ENCODE measurements at places on chromosomes 16 and 17.

DNA sequence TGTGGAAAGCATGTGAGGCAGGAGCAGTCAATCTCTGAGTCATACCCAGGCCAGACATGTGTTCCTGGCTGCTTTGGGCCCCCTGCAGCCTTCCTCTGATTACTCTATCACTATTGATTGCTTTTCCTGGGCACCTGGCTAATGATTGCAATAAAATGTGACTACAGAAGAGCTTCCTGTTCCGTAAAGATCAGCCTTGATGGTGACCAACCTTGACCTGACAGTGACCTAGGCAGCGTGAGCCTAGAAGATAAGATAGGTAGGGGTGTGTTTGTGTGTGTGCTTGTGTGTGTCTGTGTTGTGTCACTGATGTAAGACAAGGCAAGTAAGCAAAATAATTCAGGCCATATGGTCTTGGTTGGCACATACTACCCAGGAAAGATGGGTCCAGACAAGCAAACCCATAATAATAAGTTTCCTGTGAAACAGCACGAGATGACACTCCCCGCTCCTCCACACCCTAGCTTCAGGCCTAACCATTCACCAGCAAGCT is 367.7 kb upstream of the CDH11 start:
- DNase-seq, result no peak

- no peak for DNase-seq
These were observed 13.0 kb upstream of the ZCCHC14 start for GRCh38 chr16:87505834-87506233.

DNA sequence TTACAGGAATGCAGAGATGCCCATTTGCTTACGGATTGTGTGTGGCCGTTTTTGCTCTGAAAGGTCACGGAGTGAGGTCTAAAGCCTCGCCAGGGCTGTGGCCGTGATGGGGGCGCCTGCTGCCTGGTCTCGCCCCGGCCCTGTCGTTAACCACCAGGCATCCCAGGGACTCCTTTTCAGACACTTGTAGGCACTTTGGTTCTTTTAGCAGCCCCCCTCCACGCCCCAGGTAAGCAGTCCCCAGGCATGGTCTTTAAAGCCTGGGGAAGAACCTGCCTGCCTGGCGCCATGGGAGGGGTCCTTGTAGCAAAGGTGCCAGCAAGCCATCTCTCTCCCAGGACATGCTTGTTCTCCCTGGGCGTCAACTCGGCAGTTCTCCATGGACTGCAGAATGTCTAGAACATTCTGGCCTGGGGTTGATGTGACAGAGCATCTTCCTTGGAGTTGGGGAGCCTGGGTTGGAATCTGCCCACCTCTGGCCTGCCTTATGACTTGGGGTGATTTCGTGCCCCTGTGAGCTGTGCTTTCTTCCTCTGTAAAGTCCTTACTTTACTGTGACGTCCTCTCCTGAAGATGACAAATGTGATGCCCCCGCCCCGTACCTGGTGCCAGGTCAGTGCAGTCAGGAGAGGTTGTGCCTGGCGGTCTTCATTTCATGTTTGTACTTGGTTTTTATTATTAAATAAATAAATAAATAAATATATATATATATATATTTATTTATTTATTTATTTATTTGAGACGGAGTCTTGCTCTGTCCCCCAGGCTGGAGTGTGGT is 5.4 kb downstream of the KCTD5 start:
- no peak for DNase-seq

GRCh38 chr16:4096509-4096908 is 19.7 kb downstream of the ADCY9 start:
- DNase-seq, result no peak

DNA sequence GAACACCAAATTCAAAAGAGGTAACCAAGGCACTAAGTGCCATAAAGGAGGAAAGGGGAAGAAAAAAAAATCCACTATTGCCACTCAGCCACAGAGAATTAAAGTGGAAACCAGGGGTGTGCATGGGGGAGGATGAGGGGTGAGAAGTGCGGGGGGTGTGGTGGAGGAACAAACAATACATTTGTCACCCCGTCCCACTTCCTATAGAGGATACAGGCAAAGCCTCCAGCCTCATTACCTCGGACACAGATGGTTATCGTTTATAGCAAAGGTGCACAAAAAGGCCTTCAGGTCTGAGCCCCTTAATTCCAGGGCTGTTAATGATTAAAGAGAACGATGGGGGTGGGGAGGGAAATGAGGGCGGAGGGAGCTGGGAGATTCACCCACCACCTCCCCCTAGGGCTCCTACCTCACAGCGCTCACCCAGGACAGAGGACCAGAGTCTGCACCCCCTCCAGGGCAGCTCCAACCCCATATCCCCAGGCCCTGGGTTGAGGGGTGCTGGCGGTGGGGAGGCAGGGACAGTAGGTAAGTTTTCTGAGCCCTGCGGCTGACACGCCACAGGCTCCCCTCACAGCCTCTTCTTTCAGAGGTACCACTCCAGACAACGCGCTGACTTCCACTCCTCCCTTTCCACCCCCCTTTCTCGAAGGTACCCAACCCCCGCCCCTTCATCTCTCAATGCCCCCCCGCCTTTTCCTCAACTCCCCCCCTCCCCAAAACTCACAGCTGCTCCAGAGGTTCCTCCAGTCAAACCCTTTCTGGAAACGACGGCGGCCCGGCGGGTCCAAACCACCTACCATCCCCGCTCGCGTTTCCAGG is 470 bp downstream of the DCUN1D3 start:
- DNase-seq, result no peak

DNA sequence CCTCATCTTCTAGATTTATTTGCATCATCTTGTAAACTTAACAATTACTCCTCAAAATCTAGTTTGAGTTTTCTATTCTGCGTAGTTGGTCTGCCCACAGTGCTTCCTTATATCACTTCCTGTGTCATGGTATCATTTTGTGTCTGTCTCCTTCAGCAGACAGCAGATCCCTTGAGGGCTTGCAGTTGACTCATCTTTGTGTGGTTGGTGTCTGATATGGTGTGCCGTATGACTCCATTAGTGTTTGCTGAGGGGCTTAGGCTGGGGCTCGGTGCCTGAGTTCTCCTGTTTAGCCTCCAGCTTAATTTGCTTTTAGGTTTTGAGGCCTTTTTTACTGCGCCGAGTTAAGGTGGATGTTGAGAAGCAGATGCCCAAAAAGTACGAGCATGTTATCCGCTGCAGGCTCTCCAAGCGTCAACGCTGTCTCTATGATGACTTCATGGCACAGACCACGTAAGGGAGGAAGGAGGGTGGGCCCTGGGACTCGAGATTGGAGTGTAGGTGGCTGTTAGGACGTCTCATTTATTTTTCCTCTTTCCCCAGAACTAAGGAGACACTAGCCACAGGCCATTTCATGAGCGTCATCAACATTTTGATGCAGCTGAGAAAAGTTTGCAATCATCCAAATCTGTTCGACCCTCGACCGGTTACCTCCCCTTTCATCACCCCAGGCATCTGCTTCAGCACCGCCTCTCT is 16.9 kb downstream of the SRCAP start:
- peak; percentile 83 for DNase-seq

GRCh38 chr17:50386510-50386909 is 10.8 kb downstream of the LRRC59 start:
- DNase-seq, result no peak

DNA sequence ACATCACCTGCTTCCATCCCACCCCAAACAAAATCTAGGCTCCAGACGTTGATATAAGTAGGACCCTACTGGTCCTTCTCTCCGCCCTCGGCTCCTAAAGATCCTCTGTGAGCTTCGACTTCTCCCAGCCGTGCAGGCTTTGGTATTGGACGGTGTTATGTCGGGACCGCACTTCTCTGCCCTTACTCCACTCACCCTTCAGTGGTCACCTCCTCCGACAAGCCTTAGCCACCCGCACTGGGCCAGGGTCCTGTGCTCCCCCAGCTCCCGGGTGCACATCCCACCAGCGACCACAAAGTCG is 1.6 kb downstream of the PSMB10 start:
- no peak for DNase-seq

GRCh38 chr16:67555795-67556212 is 6.5 kb upstream of the CTCF start:
- peak; percentile 81 for DNase-seq

- no peak for DNase-seq
These were observed 31.7 kb downstream of the CDH1 start for GRCh38 chr16:68768771-68769170.

- no peak for DNase-seq
These were observed 85.1 kb upstream of the TBX2 start for GRCh38 chr17:61314368-61315078.

DNA sequence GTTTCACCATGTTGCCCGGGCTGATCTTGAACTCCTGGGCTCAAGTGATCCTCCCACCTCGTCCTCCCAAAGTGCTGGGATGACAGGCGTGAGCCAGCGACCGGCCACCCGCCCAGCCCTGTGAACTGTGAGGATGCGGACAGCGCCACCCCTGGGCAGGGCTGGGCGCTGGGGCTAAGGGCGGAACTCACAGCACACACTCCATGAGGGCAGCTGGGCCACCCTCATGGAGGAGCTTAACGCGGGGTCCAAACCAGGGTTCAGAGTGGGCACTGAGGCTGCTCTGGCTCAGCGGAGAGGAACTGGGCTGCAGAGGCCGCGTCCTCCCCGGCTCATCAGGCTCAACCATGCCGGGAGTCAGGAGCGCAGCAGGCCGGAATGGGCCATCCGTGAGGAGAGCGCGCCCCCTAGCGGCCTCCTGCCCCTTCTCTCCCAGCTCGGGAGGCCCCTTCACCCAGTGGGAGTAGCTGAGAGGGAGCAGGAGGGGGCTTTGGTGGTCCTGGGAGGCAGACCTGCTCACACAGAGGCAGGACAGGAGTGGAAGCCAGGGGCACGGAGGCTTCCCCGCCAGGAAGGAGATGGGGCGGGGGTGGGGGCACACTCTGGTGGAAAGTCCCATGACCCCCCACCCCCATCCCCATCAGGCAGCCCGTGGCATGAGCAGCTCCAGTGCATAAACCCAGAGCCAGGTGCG is 13.8 kb downstream of the CORO7 start:
- peak; percentile 64 for DNase-seq

DNA sequence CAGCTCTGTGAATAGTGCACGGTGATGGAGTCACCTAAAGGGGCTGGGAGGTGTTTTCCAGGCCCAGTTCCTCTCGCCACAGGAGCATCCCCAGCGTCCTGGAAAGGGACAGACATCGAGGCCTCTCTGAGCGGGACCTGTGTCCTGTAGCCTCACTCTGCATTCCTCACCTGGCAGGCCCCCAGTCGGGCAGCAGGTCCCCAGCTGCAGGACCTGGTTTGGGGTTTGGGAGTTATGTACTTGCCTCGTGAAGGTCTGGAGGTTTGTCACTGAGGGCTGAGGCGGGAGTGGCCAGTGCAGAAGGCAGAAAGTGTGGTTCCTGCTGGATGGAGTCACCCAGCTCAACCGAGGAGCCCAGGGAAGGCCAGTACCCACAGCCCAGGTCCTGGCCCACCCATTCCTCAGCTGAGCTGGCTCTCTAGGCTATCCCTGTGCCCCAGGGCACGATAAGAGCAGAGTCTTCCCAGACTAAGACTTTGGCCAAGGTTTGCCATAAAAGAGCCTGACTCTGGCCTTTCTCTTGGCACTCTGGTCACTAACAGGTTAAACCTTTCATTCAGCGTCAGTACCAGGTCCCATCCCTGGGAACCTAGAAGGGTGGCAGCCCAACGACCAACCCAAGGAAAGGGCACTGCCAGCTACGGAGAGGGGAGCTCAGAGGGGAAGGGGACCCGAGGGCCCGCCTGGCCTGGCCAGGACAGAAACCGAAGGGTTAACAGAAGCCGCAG is 24.4 kb downstream of the TBX4 start:
- DNase-seq, result no peak

- peak; percentile 20 for DNase-seq
These were observed 24.7 kb downstream of the CALB2 start for GRCh38 chr16:71383054-71383773.

GRCh38 chr17:41773190-41773588 is 13.3 kb downstream of the JUP start:
- DNase-seq, result no peak

- DNase-seq, result no peak
These were observed 95.3 kb downstream of the ZNF18 start for GRCh38 chr17:11901931-11902330.

GRCh38 chr17:20142268-20142667 is 133.1 kb downstream of the SPECC1 start:
- DNase-seq, result no peak

GRCh38 chr16:85279825-85280545 is 167.7 kb upstream of the CIBAR2 start:
- no peak for DNase-seq

- peak; percentile 18 for DNase-seq
These were observed at the start of gene VMO1 for GRCh38 chr17:4786106-4786511. TSS of gene VMO1 (minus strand) at chr17:4786364. CDS start at chr17:4786352, 12 bp downstream.

GRCh38 chr17:39082482-39082881 is 69.0 kb downstream of the PLXDC1 start:
- DNase-seq, result no peak

GRCh38 chr17:52606098-52606497 is 447.6 kb upstream of the CA10 start:
- no peak for DNase-seq

GRCh38 chr17:63961355-63962212 is 11.1 kb downstream of the SCN4A start:
- DNase-seq, result peak; percentile 53

DNA sequence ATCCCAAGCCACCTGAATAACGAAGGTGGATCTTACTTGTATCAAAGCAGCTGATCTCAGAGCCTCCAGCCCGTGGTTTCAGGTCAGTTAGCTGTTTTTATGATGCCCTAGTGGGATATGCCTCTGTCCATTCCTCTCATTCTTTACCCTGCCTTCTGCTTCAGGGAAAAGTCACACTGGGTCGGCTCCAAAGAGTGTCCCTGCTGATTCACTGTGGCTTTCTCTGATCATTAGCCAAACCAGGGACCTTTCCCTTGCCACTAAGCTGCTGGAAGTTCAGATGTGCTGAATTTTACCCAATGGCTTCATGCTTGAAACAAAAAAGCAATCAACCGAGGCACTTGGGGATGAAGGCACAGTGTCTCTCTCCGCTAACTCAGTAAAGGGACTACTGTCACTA is 170.2 kb upstream of the SALL1 start:
- no peak for DNase-seq

DNA sequence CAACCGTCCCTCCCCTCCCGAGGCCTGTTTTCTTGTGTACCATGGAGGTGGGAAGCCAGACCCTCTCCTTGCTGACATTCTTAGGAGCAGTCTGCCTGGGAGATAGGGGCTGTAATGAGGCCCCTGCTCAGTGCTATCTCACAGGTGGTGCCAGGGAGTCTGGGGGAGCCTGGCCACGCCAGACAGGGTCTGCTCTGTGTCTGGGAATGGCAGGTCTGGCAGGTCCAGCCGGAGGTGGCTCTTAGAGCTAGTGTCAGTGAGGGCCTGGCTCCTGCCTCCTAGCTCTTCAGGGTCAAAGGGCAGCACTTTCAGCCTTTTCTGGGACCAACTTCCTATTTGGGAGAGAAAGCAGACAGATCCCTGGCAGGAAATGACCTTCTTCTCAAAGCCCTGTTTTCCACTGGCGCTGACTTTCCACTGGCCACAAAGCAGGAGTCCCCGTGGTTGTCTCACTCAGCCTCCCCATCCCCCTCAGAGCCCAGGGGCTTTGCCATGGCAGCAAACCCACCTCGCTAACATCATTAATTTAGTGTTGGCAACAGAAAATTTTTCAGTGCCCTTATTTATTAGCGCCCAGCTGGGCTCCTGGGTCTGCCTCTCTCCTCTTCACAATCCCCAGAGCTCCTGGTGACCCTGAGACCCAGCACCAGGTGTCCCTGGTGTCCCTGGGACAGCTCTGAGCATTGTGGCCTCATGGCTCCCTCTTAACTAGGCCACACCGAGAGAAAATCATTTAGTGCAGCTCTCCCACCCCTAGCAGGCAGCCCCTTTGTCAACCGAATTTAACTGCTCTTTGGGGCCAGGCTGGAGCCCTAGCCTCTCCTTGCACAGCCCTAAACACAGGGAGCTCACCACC is 24.0 kb upstream of the DOK4 start:
- DNase-seq, result no peak

Measured in activated CD4-positive, alpha-beta T cell treated with anti-CD3 and anti-CD28 coated beads, Interleukin-2, amount 50 U/mL, for 16 hours (primary cell).